ENCODE measurements at places on chromosomes 2 and 18.

DNA sequence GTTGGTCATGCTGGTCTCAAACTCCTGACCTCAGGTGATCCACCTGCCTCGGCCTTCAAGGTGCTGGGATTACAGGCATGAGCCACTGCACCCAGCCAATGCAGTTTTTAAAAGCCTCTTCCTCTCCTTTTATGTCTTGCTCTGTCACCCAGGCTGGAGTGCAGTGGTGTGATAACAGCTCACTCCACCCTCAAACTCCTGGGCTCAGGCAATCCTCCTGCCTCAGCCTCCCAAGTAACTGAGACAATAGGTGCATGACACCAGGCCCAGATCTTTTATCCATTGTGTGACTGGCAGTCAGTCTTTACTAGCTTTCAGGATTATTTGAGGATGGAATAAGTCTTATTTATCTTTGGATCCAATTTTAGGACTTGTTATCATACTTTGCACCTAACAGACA lies 13.2 kb downstream of the KCTD18 start:
- no peaks in the 10 kb centered on the region for H3K4me1 ChIP-seq
- no peak overlapping the region for H3K4me3 ChIP-seq
- H3K36me3 ChIP-seq = peaks cover 62% of the 10 kb centered on the region

- H3K4me3 ChIP-seq = no peak overlapping the region
- H3K36me3 ChIP-seq = no peaks in the 10 kb centered on the region
- no peaks in the 10 kb centered on the region for H3K4me1 ChIP-seq
- no peak overlapping the region for H3K27ac ChIP-seq
These were observed 100.5 kb upstream of the SPRED2 start for GRCh38 chr2:65532937-65533336.

DNA sequence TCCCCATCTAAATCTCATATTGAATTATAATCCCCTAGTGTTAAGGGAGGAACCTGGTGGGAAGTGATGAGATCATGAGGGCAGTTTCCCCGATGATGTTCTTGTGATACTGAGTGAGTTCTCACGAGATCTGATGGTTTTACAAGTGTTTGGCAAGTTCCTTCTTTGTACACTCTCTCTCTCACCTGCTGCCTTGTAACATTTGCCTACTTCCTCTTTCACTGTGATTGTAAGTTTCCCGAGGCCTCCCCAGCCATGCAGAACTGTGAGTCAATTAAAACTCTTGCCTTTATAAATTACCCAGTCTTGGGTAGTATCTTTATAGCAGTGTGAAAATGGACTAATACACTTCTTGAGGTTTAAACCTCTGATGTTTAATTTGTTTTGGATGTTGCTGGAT lies 177.5 kb downstream of the CD8B2 start:
- no peaks in the 10 kb centered on the region for H3K36me3 ChIP-seq
- no peaks in the 10 kb centered on the region for H3K27me3 ChIP-seq
- DNase-seq = no peak
- H3K4me3 ChIP-seq = no peak overlapping the region
- H3K27ac ChIP-seq = no peak overlapping the region

DNA sequence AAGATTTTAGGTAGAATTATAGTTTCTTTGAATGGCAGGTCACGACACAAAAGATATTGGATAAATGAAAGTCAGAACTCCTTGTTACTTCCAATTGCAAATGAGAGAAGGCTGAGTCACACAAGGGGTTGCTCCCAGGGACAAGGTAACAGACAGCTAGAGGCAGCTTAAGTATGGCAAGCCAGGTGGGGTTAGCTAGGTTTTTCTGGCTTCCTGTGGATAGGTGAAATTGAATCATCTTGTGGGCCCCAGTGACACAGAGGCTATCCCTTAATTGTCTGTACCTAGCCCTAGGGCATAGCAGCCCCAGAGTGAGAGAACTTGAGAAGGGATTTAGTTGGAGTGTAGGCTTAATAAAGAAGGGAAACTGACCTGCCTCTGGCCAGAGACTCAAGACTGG lies 407.7 kb upstream of the SLC8A1 start:
- no peak for DNase-seq
- no peak overlapping the region for H3K27ac ChIP-seq
- H3K36me3 ChIP-seq = no peaks in the 10 kb centered on the region
- no peaks in the 10 kb centered on the region for H3K27me3 ChIP-seq

DNA sequence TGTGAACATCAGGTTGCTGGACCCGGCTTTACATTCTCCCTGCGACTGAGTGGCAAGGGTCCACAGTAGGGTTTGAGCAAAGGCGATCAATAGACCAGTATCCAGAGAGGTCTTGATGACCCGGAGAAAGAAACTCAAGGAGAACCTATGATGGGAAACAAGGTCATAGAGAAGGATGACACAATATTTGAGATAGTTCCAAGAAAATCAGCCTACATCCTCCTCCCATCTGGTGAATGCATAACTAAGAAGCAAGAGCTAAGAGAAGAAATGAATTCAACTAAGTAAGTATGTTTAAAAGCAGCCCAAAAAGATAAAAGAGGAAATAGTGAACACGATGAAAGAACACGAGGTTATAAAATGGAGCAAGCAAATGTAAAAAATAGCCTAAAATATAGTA lies 166.3 kb downstream of the CD8B2 start:
- H3K27me3 ChIP-seq = peaks cover 14% of the 10 kb centered on the region
- H3K4me3 ChIP-seq = no peak overlapping the region
- H3K27ac ChIP-seq = no peak overlapping the region

GRCh38 chr2:760001-760400 lies 82.8 kb upstream of the TMEM18 start:
- no peak overlapping the region for H3K27ac ChIP-seq
- no peaks in the 10 kb centered on the region for H3K4me1 ChIP-seq
- peaks cover 21% of the 10 kb centered on the region for H3K27me3 ChIP-seq
- no peak for DNase-seq

- peaks cover 4% of the 10 kb centered on the region for H3K36me3 ChIP-seq
- peaks cover 89% of the 10 kb centered on the region for H3K4me1 ChIP-seq
- H3K27me3 ChIP-seq = no peaks in the 10 kb centered on the region
- peak overlapping the region; percentile 73 for H3K4me3 ChIP-seq
These were observed 1.7 kb upstream of the ZNF532 start for GRCh38 chr18:58862851-58863538.

DNA sequence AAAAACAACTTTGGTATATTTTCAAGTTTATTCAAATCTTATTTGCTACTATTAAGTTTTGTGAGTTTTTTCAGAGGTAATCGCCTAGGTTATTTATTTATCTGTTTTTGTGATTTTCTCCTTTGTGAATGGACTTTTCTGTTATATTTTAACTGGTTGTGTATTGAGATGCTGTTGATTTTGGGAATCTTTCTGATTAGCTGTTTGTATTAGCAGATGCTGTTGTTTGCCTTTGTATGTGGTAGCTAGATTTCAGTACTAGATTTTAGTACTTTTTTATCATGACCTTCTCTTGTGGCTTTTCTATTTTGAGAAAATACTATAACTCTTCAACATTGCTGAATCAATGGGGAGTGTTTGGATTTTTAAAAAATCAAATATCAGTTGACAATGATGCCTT lies 42.4 kb downstream of the TSHZ1 start:
- H3K4me3 ChIP-seq = peak overlapping the region; percentile 7
- peaks cover 78% of the 10 kb centered on the region for H3K4me1 ChIP-seq
- no peaks in the 10 kb centered on the region for H3K36me3 ChIP-seq

- no peak overlapping the region for H3K27ac ChIP-seq
- DNase-seq = no peak
- H3K27me3 ChIP-seq = no peaks in the 10 kb centered on the region
These were observed 4.5 kb upstream of the STK11IP start for GRCh38 chr2:219593154-219593553.

- no peaks in the 10 kb centered on the region for H3K27me3 ChIP-seq
- no peaks in the 10 kb centered on the region for H3K36me3 ChIP-seq
- H3K4me3 ChIP-seq = no peak overlapping the region
These were observed 38.0 kb upstream of the ERMN start for GRCh38 chr2:157363612-157364101.

Data from left ventricle myocardium inferior (tissue), 1 donor.